ENCODE measurements at places on chromosomes 2 and 18.

DNA sequence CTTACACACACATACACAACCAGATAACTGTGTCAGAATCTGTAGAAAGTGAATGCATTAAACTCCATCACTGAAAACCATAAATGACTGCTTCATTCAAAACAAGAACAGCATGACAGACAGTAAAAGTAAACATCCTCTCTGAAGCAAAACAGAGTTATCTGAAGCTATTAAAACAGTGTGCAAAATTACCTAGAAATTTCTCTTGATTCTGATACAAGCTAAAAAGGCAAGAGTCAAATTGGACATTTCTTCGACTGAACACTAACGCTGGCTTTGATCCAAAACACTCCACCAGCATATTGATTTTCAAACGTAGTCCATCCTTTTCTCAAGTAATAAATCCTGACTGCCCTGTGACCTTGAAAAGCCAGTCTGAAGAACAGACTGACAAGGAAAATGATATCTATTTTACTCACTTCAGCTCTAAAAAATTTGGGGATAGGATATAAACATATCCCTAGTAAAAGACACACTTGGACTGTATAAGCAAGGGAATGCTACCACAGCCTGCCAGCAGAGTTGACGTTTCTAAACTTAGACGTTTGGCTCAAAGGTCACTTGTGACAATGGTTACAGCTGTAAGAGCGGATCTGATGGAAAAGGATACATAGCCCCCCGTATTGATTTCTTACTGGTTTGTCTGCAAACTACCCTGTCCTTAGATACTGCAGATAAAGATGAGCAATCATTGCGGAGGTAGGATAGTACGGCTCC, 128.9 kb upstream of the ITGB6 start:
- no peak for ATAC-seq

GRCh38 chr2:3071685-3072263, 305.8 kb downstream of the EIPR1 start:
- no peak for ATAC-seq

GRCh38 chr2:21194858-21195271, 71.1 kb downstream of the TDRD15 start:
- no peak for ATAC-seq

- ATAC-seq: no peak
These were observed 622 bp downstream of the LRP2 start for GRCh38 chr2:169361706-169362117.

GRCh38 chr2:159807183-159808031, 9.4 kb upstream of the CD302 start:
- ATAC-seq: no peak

DNA sequence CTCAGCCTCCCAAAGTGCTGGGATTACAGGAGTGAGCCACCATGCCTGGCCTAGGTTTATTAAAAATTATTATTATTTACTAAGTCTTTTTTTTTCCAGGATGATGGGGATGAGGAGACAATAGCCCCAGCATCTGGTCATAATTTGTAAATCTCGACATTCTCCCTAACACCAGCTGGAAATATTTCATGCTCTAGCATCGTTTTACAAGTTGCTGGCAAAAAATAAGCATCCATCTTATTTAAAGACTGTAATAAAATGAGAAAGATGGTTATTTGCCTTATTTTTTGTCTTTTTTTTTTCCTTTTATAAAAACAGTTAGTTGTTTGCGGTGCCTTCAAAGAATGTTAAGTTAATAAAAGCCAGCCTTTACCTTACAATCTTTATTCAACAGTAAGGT, 56.7 kb downstream of the SF3B1 start:
- no peak for ATAC-seq

- no peak for ATAC-seq
These were observed 21.2 kb upstream of the MAP3K20 start for GRCh38 chr2:173054466-173054865.

DNA sequence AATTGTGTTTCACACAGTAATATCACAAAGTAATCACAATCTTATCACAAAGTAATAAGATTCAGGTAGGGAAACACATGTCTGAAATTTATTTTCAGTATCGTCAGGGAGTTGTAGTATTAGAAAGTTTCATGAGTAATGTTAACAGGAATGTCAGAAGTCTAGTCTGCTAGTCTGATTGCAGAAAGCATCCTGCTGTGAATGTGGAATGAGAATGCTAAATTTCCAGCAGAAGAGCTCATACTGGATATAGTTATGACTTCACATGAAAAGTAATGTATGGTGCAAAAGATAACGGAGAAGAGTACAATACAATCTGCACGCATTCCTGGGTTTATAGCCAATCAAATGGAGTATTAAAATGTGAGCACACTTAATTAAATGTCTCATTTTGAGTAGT, 494.7 kb upstream of the SETBP1 start:
- ATAC-seq: no peak

DNA sequence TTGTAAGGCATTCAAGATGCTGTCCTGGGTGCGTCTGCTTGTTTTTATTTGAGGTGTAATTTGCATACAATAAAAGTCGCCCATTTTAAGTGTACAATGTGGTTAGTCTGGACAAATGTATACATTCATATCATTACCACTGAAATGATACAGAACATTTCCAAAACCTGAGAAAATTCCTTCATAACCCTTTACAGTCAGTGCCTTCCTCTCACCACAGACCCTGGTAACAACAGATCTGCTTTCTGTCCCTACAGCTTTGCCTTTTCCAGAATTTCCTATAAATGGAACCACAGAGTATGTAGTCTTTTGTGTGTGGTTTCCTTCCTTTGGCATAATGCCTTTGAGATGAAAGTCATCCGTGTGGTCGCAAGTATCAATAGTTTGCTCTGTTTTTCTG, 45.8 kb upstream of the NFU1 start:
- no peak for ATAC-seq

GRCh38 chr2:37886745-37887144, 38.3 kb upstream of the RMDN2 start:
- no peak for ATAC-seq

- no peak for ATAC-seq
These were observed 423.6 kb upstream of the TNP1 start for GRCh38 chr2:217283460-217283859.

- peak; percentile 20 for ATAC-seq
These were observed 281.8 kb upstream of the ZEB2 start for GRCh38 chr2:144801766-144802165.

DNA sequence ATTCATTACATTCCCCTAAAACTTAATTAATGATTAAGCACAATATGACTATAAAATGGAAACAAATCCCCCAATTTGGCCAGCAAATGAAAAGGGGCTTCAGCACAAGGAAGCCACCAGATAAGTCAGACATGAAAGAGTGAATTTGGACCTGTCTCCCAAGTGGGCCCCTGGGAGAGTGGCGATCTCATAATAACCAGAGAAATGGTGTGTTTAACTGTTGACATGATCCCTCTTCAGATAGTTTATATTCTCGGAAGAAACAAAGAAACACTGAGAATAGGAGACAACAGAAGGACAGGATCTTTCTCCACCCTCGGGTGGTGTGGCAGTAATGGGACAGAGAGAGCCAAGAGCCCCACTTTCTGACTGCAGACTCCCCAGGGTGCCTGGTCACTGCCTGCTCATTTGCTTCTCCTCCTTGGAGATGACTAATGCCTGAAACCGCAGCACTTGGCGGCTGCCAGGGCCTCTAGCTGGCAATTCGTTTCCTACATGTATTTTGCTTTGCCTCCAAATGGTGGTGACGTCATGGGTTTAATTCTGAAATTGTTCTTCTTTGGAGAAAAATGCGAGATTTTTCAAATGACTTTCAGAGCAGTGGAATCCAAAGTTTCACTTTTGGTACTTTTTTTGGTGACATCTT, 46.4 kb upstream of the SPP2 start:
- ATAC-seq: no peak

All from stimulated activated memory B cell treated with anti-CD40 and anti-IgM and Interleukin-4, amounts not matched to agents 10 μg/mL and 1 μg/mL and 100 μg/mL, for 72 hours (primary cell).